Activated CD4-positive, alpha-beta T cell treated with anti-CD3 and anti-CD28 coated beads, Interleukin-2, amount 50 U/mL, for 4 hours (primary cell): ENCODE measurements at places on chromosomes 1 and 21.

DNA sequence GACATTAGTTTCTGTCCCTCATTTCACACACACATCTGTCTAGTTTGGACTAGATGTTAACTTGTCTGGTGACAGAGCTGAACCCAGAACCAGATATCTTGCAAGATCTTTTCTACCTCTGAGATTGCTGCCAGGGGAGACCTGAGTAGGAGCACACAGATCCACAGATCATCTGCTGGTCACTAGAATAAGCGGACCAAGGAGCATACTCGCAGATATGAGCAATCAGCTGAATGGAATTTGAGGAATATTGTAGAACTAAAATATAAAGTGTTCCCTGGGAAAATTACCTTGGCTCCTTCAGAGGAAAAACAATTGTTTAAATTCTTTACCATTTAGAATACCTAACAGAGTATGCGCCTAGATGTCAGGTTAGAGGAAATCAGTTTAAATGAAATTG is 90.7 kb downstream of the TNFSF18 start:
- no peak for DNase-seq

- DNase-seq = no peak
These were observed 104.2 kb downstream of the ETS2 start for GRCh38 chr21:38909929-38910328.

DNA sequence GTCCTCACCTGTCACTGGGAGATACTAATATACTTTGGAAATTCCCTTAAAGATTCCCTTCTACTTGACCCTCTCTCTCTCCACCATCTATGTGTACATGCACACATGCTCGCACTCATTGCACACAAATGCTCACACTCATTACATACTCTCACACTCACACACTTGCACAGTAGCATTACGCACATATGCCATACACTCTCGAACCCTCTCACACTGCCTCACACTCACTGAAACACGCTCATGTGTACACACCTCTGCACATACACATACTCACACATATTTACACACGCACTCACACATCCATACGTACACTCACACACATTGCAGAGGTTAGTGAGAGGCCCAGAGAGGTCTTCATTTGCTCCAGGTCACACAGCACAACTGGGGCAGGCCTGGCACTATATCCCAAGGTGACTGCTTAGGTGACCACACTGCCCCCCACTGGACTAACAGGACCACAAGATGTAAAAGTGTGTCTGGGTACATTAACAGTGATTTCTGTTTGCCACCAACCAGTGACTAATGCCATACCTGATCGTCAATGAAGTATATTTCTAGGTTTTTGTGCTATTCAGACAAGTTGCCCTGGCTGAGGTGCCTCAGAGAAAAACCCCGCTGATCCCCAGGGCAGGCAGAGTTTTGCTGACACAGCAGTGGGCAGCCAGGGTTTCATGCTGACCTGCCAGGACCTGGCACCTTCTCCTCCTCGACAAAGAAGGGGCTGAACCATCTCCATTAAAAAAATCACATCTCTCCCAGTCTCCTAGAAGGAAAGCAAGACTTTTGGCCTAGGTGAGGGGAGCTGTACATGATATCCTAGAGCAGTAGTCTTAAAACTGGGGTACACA is 28.5 kb upstream of the CAMK1G start:
- DNase-seq = no peak

DNA sequence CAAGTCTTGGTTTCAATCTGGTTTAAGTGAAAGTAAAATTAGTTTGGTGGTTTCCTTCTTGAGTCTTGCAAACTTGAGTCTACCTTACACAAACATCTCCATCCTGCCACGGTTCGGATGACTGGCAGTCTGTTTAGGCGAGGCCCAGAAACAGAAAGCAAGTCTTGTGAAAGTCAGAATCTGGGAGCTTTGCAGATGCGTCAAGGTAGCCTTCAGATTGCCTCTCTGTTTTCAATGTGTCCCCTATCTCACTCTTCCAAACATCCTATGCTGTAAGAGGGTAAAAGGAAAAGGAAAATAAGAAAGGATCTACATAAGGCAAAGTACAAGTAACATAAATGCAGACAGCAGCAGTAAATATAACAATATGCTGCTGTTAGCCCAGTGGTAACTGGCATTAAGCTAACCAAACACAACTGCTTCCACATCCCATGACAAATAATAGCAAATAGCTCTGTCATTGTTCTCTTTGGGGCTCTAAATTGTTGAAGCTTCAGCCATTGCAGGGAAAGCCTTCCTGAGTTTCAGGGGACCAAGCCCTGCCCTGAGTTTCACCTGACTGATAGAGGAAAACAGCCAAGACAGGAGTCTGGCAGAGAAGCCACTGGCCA is 26.2 kb upstream of the C1orf105 start:
- DNase-seq = peak; percentile 62

GRCh38 chr21:39630191-39630591 is 17.5 kb downstream of the B3GALT5 start:
- DNase-seq = no peak

DNA sequence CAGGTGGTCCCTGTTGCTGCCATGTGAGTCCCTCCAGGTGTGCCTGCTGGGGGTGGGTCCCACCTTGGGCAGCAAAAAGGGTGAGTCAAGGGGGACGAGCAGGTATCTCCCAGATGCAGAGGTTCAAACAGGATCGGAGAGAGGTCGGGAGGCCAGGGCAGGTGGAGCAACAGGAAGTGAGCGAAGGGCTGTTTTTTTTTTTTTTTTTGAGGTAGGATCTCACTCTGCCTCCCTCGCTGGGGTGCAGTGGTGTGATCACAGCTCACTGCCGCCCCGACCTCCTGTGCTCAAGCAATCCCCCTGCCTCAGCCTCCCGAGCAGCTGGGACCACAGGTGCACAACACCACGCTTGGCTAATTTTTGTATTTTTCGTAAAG is 39.4 kb downstream of the SLC2A7 start:
- DNase-seq = no peak

- no peak for DNase-seq
These were observed 14.9 kb downstream of the SLC45A3 start for GRCh38 chr1:205665201-205666045.

DNA sequence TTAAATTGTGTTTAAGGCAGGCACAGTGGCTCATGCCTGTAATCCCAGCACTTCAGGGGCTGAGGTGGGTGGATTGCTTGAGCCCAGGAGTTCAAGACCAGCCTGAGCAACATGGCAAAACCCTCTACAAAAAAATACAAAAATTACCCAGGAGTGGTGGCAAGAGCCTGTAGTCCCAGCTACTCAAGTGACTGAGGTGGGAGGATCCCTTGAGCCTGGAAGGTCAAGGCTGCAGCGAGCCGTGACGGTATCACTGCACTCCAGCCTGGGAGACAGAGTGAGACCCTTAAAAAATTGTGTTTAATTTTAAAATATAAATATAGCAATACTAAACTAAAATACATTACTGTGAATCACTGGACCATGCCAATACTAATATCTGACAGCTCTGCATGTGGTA is 42.8 kb downstream of the SORT1 start:
- no peak for DNase-seq

GRCh38 chr1:91335603-91336002 is 69.0 kb downstream of the HFM1 start:
- no peak for DNase-seq

GRCh38 chr1:206960676-206961386 is 9.4 kb downstream of the FCAMR start:
- DNase-seq = no peak

- DNase-seq = no peak
These were observed 2.3 kb upstream of the VWA1 start for GRCh38 chr1:1432951-1433803.

DNA sequence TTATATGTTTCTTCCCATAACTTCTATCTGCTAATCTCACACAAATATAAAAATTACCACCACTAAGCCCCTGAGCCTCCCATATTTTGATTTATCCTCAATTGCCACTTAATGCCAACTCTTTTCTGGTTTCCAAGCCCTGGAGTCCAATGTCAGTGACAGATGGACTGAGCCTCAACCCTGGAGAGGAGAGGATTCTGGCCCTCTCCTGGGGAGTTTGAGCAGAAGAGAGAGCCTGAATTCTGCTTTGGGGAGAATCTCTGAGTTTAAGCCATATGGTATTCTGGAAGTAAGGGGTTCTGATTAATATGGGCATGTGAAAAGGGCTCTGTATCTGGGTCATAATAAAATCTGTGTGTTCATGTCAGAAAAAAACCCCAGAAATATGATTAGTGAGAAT is 8.5 kb downstream of the CADM3 start:
- no peak for DNase-seq

GRCh38 chr21:34351786-34352241 is 12.0 kb upstream of the KCNE2 start:
- no peak for DNase-seq

- no peak for DNase-seq
These were observed 50.9 kb downstream of the NTMT2 start for GRCh38 chr1:170196490-170197236.

GRCh38 chr1:26358411-26359384 is 4.8 kb upstream of the CRYBG2 start:
- DNase-seq = peak; percentile 71

DNA sequence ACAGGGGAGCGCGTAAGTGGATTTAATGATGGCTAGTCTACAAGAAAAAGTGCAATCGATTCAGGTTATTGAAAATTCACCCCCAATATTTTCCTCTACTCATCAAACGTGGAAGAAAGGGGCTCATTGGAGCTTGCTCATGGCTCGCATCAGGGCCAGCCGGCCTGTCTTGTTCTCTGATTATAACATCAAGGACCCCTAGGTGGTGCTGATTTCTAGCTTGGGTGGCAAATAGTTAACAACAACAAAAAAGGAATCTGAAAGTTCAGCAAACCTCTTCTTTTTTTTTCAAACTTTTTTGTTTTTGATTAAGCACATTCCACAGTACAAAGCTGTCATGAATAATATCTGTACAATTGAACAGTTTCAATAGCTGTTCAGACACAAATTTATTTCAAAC is 35.8 kb upstream of the SOD1 start:
- no peak for DNase-seq

DNA sequence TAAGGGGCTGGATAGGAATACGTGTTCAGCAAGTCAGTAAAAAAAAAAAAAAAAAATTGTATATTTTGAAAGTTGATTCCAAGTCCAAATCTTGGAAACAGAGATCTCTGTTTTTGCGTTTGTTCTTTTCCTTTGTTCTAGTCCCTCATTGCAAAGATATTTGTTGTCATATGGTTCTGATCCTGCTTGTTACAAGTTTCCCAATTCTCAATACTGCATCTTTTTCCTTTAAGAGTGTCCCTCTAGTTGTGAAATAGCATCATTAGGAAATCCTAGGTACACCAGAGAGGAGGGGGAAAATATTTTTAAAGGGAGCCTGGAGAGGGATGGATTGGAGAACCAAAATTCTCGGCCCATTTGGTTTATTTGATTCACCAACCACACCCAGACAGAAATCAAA is 152.2 kb upstream of the C1orf105 start:
- no peak for DNase-seq

- DNase-seq = no peak
These were observed 6.7 kb upstream of the SLC19A1 start for GRCh38 chr21:45548711-45549491.

DNA sequence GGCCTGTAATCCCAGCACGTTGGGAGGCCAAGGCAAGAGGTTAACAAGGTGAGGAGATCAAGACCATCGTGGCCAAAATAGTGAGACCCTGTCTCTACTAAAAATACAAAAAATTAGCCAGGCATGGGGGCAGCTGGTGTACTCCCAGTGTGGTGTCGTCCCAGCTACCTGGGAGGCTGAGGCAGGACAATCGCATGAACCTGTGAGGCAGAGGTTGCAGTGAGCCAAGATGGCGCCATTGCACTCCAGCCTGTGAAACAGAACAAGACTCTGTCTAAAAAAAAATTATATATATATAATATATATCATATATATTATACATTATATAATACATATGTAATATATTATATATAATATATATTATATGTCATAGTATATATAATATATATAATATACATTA is 249.2 kb upstream of the TPTE start:
- DNase-seq = no peak

DNA sequence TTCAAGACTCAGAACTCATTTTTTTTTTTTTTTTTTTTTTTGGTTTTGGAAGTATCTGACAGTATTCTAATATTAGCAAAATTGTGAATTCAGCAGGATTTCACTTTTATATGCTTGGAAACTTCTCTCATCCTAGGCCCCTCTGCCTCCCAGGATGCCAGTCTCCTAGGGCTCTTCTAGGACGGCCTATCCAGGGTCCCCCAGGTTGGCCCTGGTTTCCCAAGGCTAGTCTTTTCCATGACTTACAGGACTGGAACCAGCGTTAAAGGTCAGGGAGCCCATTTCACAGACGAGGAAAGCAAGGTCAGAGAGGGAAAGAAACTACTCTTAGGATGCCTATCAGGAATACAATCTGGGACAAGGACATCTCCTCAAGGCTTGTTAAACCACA is 412.5 kb downstream of the PTPRU start:
- DNase-seq = no peak

- DNase-seq = no peak
These were observed 139.6 kb downstream of the TOMM20 start for GRCh38 chr1:234989019-234989418.

GRCh38 chr1:85473390-85473789 is 8.4 kb upstream of the DDAH1 start:
- no peak for DNase-seq

- peak; percentile 22 for DNase-seq
These were observed 493 bp upstream of the ELOA start for GRCh38 chr1:23742670-23743286.

DNA sequence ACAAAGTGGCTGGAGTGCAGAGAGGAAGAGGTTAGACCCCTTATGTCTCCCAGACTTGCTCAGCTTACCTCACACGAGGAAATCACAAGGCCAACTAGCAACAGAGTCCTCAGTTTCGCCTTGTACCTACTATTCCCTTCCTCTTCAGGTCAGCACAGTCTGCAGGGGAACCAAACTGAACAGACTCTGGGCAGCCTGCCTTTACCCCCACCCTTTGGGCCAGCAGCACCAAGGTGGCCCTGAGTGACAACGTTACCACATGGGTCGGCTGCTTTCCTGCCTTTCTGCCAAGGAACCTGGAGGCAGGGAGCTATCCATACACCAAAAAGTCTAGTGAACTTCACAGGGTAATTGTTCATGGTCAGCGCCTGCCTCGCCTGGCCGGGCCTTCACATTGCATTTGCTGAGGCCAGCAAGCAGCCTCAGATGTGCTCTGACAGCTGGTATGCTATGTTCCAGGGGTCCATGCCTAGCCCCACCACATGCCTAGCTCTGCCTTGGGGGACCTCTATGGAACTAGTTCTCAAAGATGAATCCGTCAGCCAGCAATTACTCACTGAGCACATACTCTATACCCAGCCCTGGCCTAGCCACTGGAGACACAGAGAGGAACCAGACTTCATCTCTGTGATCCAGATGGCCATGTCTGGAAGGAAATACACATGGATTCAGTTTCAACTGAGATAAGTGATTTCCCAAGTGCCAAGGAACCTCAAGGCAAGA is 69.6 kb downstream of the DMAP1 start:
- no peak for DNase-seq
